ENCODE measurements at places on chromosomes 12 and 14.

DNA sequence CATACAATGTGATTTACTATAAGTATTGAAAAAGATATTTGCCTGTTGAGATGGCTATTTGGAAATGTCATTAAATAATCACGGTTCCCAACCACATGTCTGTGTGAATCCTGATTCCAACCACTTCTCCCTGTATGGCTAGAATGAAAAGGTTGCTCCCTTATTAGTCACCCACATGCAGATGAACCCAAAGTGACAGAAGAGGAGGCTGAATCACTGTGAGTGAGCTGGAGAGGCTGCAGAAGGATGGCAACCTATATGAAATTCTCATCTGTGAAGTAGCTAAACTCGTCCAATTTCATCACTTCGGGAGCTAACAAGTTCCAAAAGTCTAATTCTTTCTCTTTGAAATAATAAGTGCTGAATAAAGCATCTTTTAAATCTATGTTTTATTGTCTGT lies 300.5 kb downstream of the PRKD1 start:
- DNase-seq, result no peak

DNA sequence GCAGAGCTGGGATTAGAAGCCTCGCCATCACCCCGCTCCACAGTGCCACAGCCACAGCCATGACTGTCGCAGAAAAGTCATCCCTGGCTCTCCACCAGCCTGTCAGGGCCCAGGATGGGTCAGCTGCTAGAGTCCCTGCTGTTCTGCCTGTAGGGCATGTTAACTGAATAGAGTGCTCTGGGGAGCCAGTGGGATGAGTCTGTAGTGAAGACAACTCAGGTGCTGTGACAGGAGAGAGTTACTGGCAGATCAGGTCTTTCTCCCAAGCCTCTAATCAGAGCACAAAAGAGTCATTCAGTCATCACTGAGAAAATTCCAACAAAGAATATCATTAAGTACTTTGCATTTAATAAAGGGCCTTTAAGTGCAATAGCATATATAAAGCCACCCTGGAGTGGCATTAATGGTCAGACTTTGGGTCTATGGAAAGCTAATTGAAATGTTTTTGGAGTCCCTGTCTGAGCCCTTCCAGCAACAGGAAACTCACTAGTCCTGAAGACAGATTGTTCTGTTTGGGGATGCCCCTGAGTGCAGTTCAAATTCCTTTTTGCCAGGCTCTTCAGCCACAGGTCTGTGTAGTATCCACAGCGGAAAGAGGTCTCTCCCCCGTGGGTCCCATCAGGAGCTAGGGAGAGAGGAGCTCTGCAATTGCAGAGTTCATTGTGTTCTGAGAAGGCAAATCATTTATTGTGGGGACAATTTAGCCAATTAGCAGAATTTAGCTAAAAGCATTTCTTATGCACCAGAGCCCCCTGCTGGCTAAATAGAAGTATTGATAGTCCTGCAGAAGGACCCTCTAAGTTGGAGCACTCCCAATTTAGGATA lies 45.2 kb upstream of the C14orf132 start:
- no peak for DNase-seq

- DNase-seq, result no peak
Measured at GRCh38 chr12:106599302-106599701, 16.5 kb downstream of the RFX4 start.

GRCh38 chr12:121095544-121096198 lies 37.0 kb upstream of the P2RX7 start:
- peak; percentile 42 for DNase-seq

DNA sequence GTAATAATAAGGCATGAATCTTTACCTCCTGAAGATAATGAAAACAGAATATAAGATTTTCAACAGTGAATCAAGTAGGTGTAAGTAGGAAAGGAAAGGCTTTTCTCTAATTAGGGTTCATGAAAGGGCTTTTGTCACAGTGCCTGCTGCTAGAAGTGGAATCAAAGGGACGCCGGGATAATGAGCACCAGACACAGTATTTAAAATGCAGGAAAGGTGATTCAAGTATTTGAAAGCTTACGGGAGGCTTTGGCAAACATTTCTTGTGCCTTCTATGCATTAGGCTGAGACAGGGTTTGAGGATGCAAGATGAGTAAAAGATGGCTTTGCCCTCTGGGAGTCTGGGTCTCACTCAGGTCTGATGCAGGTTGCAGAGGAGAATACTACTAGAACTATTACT lies 70.5 kb upstream of the ANO4 start:
- DNase-seq, result no peak

DNA sequence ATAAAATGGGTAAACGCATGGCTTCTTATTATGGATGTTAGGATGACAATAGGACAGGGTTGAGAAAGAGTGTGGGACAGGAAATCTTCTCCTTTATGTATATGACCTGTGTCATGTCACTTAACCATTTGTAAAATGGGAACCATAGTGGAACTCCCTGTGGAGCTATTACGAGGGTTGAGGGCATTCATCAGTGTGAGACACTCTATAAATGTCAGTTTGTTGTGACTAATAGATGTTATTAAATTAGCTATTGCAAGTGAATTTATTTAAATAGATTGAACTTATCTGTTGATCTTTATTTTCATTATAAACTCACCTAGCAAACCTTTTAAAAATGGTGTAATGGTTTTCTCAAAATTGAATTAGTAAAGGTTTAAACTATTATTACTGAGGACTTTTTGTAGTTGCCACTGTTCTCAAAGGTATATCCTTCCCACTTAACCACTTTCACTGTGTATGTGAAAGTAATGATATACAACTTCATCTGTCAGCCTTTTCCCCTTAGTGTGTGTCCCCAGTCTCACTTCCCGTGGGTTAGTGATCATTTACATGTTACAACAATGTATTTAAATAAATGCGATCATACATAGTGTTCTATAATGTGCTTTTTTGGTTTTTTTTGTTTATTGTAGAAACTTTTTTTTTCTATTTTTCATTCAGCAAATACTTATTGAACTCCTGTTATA lies 17.1 kb downstream of the HELB start:
- DNase-seq, result no peak

GRCh38 chr12:113912760-113913329 lies 53.3 kb downstream of the RBM19 start:
- no peak for DNase-seq

DNA sequence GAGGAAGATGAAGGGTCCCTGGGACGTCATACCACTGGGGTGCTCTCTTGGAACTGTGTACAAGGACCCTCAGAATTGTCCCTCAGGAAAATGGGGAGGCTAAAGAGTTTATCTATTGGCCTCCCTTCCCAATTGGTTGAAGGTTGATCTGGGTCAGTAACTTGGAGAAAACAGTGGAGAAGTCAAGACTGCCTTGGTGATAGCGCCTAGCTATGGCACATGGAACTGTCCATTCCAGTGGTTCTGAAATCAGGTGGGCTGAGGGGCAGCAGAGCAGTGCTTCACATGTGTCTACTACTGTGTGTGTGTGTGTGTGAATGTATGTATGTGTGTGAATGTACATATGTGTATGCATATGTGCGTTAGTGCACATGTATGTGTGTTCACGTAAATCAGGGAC lies 316.1 kb downstream of the AACS start:
- DNase-seq, result no peak

DNA sequence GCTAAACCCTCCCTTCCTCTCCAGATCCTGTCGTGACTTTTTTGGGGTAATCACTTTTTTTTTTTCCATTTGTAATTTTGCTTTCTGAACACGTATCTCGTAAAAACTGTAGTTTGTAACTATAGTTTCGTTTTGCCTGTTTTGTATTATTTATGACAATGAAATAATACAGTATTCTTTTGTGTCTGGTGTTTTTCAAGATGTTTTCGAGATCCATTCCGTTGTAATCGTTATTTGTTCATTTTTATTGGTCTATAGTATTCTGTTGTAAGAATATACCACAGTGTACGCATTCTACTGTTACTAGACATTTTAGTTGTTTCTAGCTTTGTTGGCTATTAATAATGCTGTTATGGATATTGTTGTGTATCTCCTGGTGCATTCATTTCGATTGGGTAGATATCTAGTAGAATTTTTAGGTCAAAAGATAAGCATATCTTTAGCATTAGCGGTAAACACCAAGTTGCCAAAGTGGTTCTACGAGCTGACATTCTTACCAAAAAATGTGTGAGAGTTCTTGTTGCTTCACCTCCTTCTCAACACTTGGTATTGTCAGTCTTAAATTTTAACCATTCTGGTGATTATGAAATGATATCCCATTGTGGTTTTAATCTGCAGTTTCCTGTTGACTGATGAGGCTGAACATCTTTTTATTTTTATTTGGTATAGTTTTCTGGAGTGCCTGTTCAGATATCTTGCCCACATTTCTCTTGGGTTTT lies 92.3 kb upstream of the EVL start:
- no peak for DNase-seq

- DNase-seq, result no peak
Measured at GRCh38 chr14:100667656-100668055, 59.0 kb upstream of the DLK1 start.

GRCh38 chr14:49008363-49008762 lies 577.8 kb downstream of the RPS29 start:
- no peak for DNase-seq

GRCh38 chr14:72812292-72812851 lies 81.5 kb downstream of the DPF3 start:
- DNase-seq, result no peak

Measured in GF-D8 (cell line).